ENCODE measurements at places on chromosomes 12 and 14.

- DNase-seq = no peak
These were observed 475.4 kb downstream of the RMST start for GRCh38 chr12:97938031-97938430.

DNA sequence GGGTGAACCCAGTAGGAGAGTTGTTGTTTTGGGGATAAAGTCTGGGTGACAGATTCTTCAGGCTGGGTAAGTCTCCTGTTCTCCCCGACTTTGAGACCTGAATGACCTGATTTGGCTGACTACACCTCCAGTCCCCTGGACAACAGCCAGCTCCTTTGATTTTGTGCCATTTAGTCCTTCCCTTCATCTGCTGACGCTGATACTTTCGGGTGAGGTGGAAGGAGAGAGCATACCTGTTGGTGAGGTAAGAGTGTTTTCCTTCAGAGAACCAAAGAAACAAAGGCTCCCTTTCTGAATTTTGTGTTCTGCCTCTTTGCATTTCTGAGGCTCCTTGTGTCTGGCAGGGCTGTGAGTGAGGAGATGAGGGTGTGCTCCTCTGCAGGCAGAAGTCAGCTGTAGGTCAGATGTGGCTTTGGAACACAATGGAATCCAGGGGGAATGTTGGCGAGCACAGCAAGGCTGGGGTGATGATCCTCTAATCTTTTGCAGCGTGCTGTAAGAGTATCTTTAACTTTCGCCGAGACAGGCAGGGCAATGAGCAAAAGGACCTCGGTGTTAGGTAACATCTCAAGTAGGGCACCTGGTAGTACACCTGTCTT is 12.1 kb downstream of the ETV6 start:
- no peak for DNase-seq

DNA sequence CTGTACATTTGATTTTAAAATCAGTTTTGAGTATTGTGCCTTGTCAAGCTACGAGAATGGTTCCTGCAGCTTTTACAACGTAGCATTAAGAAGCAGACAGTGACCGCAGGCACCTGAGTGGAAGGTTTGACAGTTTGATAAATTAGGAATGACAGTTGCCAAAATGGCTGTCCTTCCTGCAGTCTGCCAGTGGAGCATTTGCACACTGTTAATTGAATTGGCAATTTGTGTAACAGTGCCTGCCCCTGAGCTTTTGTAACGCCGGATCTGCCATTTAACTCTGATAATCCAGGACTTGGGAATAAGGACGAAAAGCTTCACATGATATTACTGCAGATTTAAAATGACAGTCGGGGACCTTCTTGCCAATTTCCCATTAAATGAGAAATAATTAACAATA is 385.3 kb downstream of the NPAS3 start:
- DNase-seq = no peak

DNA sequence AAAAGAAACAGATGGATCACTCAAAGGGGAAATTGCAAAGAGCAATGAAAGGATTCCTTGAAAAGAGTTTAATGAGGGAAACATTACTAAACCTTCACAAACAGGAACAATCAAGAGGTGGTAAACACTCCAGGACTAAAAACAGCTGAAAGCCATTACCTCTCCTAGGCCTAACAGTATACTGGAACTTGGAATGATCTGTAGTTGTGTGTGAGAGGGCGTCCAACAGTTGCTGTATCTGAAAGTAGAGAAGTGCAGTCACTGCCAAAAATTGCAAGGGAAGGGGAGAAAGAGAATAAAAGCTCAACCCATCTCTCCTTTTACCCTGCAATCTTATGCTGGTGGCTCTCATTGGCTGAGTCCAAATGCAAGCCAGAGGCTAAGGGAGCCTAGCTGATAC is 17.0 kb upstream of the MIS18BP1 start:
- DNase-seq = no peak

DNA sequence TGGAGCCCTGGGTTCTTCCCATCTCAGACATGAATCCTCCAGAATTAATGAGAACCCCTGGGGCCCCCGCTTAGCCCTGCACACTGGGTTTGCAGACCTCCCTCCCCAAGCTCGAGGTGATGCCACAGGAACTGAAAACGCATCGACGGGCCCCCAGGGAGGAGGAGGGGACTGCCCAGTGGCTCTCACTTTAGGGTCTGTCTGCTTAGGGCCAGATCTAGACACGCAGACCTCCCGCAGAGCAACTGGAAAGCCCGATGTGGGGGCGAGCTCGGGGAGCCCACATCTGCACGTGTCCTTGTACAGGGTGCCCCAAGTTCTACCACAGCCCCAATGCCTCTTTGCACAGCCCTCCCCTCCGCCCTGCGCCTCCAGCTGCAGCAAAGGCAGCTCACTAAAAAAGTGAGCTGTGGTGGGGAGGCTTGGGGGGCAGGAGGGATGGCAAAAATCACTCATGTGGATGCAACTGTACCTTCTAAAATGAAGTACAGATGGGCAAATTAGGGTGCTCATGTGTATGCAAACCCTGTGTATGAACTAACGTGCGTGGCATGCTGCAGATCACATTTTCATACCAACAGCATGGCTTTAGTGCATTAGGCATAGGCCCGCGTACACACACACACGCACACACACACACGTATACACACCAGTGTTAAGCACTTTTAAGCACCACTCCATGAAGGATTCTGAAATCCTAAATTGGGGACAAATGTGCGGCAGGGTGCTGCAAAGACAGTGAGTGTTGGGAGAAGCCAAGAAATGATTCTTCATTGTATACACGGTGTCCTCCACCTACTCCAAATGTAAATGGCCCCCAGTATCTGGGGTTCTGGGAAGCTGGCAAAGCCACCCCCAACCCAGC is 99.9 kb upstream of the MAP1LC3B2 start:
- DNase-seq = no peak

DNA sequence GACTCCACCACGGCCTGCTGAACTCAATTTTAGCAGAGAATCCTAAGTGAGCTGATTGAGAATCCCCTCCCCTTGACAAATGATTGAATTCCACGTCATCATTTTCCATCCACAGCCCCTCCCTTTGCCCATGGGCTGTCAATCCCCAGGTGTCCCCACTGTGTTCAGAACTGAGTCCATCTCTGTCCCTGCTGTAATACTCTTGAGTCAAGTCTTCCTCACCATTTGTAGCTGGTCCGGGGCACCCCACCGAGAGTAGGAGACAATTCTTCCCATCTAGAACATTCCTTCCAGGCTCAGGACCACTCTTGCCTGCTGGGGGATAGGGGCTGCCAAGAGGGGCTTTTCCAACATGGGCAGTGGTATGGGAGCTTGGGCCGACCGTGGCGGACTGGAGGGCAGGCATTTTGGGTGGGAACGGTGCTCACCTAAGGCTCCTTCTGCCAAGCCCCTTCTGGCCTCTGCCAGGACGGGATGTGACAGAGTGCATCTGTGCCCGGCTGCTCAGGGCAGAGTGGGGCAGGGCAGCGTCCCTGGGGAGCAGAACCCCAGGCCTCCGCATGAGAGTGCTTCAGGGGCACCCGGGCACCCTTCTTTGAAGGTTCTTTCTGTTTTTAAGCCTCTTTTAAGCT is 218.1 kb upstream of the RTL1 start:
- DNase-seq = no peak
